ENCODE measurements at places on chromosomes 6 and 20.

DNA sequence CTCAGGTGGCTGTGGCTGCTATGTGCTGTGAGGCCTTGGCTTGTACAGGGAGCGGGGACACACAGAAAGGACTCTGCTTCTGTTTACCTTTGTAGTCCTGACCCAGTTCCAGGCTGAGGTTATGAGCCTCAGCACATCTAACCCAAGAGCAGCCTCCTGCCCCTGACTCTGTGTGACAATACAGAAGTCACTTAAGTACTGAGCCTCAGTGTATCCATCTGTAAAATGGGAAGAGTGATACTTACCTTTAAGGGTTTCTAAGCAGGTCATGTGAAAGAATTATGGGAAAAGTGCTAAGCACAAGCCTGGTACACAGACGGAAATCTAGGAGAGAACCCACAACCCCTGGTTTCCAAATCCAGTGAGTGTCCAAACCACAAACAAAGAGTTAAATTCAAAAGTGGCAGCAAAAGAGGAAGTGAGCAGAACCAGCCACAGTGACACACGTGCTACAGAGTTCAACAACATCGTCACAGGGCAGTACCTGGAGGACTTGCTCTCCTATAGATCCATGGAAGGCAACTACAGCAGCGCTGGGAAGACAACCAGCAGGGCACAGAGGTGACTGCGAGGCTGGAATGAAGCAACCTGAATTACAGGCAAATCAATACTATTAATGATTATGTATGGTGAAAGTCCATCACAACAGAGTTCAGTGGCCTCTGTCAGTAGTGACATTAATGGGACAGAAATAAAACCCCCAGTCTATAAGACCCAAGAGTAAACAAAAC lies 12.5 kb downstream of the TRIM26 start:
- DNase-seq: no peak

DNA sequence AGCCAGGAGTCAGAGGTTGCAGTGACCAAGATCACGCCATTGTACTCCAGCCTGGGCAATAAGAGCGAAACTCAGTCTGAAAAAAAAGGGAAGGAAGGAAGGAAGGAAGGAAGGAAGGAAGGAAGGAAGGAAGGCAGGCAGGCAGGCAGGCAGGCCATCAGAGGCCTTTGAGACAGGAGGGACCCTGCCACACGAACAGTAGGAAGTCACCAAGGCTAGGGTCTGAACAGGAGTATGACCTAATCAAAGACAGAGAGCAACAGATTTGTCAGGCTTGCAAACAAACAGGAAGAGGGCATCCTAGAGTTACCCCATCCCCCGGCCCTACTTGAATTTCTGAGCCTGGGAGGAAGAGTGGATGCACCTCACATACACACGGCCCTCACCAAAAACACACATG lies 67.1 kb downstream of the FGD2 start:
- DNase-seq: no peak

DNA sequence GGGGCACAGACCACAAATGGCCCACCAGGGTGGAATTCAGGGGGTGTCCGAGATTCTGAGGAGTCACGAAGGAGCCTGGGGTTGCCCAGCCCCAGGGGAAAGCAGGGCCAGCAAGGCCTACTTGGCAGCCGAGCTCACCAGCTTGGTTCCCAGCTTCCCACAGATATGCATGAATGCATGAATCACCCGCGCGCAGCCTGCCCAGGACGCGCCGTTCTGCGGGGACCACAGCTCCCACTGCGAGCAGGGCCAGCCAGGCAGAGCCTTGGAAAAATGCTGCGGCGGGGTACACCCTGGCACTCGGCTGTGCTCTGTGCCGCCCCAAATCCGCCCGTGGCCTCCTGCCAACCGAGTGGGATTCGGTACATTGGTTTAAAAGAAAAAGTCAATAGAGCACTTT lies 211.0 kb downstream of the NFATC2 start:
- DNase-seq: no peak

- no peak for DNase-seq
Measured at GRCh38 chr6:150734235-150734634, 131.3 kb upstream of the MTHFD1L start.

DNA sequence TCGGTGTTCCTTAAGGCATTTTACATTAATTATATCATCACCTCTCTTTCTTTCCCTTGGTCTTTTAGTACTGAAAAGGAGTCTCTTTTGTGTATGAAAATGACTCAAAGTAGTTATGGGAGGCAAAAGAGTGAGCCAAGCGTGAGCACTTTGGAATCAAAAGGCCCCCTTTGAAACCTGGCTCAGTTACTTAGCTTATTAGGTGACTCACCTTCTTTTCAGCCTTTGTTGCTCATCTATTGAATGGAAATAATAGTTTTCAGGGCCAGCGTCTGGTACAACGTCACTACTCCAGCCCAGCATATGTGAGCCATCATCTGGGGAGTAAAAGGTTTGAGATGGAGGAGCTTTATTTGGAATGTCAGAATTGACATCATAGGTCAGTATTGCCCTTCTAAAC lies 147.4 kb upstream of the SCGN start:
- no peak for DNase-seq

- no peak for DNase-seq
Measured at GRCh38 chr6:36038120-36038876, 10.7 kb downstream of the MAPK14 start.

GRCh38 chr6:79706527-79706926 lies 75.4 kb downstream of the SH3BGRL2 start:
- no peak for DNase-seq
